Fibroblast of skin of back (primary cell): ENCODE measurements at places on chromosomes 1 and 21.

DNA sequence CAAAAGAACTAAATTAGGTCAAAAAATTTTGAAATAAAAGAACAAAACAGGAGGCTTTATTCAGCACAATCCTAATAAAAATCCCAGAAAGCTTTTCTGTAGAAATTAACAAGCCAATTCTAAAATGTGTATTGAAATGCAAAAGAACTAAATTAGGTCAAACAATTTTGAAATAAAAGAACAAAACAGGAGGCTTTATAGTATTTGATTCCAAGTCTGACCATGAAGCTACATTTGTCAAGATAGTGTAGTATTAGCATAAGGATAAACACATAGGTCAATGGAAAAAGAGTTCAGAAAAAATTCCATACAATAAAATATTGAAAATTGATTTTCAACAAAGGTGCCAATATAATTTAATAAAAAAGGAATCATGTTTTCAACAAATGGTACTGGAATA lies 10.8 kb downstream of the LRRC40 start:
- no peak for DNase-seq

DNA sequence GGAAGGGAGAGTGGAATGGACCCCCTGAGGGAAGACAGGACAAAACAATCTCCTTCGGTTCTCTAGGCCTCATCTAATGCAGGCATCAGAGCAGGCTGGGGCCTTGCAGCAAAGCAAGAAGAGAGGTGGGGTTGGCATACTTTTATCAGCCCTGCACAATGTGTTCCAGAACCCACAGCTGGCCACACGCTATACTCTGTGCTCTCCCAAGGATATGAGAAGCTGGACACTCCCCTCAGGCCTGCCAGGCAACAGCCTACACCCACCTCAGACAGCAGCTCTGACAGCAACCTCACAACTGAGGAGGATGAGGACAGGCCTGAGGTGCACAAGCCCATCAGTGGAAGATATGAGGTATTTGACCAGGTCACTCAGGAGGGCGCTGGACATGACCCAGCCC lies 27.3 kb downstream of the LY9 start:
- DNase-seq: no peak

- peak; percentile 71 for DNase-seq
These were observed 372.1 kb upstream of the B3GALT2 start for GRCh38 chr1:193558491-193559028.

- DNase-seq: no peak
These were observed 136.5 kb upstream of the DPYD start for GRCh38 chr1:98057236-98057910.

DNA sequence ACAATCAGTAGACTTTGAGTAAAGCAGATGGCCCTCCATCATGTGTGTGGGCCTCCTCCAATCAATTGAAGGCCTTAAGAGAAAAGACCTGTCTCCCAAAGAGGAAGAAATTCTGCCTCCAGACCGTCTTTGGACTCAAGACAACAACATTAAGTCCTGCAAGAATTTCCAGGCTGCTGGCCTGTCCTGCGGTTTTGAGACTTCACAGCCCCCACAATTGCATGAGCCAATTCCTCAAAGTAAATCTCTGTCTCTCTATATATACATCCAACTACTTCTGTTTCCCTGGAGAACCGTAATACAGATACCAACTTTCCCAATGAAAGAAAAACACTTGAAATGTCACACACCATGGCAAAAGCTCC lies 16.4 kb downstream of the REG4 start:
- no peak for DNase-seq

- no peak for DNase-seq
These were observed 5.5 kb downstream of the SORT1 start for GRCh38 chr1:109392037-109392787.

GRCh38 chr21:26177746-26178426 lies 7.3 kb upstream of the APP start:
- DNase-seq: no peak

- DNase-seq: no peak
These were observed 113.9 kb downstream of the ZBTB18 start for GRCh38 chr1:244165021-244165420.

GRCh38 chr1:98090351-98090750 lies 169.5 kb upstream of the DPYD start:
- peak; percentile 62 for DNase-seq

- DNase-seq: no peak
These were observed 7.8 kb upstream of the ZYG11A start for GRCh38 chr1:52834798-52835197.

GRCh38 chr1:32241001-32241763 lies 5.8 kb upstream of the FAM167B start:
- DNase-seq: peak; percentile 44

GRCh38 chr1:109158433-109158832 lies 44.5 kb downstream of the ELAPOR1 start:
- no peak for DNase-seq

DNA sequence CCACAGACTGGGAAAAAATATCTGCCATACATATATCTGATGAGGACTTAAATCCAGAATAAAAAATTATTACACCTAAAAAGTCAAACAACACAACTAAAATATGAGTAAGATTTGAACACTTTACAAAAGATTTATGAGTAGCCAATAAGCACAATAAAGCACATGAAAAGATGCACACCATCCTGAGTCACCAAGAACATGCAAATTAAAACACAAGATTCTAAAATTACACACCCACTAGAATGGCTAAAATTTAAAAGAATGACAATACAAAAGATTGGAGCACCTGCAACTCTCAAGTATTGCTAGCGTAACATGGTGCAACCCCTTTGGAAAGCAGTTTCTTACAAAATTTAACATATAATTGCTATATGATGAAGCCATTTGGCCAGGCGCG lies 30.9 kb downstream of the DENND2C start:
- no peak for DNase-seq

GRCh38 chr1:4362314-4363044 lies 291.9 kb upstream of the AJAP1 start:
- DNase-seq: no peak

DNA sequence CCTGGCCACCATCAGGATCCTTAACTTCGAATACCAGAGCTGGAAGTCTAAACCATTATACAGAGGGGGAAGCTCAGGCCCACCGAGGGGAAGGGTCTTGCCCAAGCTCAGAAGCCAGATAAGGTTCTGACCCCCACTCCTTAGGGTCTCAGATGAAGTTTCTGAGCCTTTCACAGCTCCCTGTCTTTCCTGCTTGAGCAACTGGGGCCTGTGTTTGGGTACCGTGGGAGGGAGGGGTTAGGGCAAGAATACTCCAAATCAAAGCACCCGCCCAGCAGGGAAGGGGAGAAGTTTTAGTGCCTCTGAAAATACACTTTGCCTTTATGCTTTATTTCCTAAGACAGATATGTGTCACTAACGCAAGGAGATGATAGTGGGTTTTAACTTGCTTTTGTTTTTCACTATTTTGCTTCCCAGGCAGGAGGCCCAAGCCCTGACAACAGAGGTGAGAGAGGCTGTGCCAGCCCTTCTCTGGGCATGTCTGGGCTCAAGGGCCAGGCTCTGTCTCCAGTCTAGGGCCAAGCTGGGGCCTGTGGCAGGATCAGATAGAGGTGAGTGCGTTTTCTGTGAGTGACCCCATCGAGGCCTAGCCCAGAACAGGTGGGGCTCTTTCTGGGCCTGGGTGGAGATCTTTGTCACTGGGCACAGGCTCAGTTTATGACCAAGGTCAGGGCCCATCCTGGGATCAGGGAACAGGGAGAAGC lies 20.5 kb upstream of the TENT5B start:
- no peak for DNase-seq

- DNase-seq: peak; percentile 96
These were observed 200.9 kb downstream of the DISC1 start for GRCh38 chr1:231827337-231828105.

DNA sequence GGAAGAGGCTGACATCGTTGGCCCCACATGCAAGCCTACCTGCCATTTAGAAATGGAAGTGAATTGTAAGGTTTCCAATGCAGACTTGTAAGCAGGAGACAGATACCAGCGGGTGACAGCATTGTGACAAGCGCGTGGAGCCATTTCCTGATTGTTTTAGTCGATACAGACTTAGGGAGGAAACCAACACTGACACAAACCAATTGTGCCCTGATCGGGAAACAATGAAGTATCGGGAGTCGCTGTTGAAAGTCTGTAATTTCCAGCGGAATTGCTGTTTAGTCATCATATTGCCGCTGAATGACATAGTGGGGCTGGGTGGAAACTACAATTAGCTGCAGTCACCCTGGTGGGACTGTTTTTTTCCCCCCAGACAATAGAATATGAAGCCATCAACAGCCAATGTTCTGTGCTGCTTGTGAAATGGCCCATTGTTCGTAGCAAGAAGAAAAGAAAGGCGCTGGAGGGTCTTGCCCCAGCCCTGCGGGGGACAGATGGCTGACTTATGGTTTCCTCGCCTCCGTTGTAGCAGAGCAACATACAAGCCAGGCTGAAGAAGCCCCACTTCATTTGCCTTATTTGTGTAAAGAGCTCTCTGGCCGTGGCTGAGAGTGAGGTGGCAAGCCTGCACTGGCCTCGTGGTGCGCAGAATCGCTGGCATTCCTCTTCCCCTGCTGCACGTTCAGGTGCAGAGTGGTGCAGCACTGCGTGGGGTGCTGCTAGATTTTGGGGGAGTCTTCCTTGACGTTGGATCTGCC lies 462.7 kb downstream of the CAMTA1 start:
- DNase-seq: no peak
